Mesangial cell (primary cell): ENCODE measurements at places on chromosomes 11 and 22. TPM values are rescaled to one million over a fixed set of nuclear protein-coding genes. Genes with fewer than 3 reads are reported as not detected.

The ACR gene
- total RNA-seq: not detected in 2 replicates

The CRYBA4 gene
- not detected in 2 replicates for total RNA-seq

The DEFB131B gene
- not detected in 2 replicates for total RNA-seq

The OR56A1 gene
- total RNA-seq: not detected in 2 replicates

The MS4A4E gene
- not detected in 2 replicates for total RNA-seq

The BTBD18 gene
- total RNA-seq: not detected in 2 replicates

The OR4D5 gene
- total RNA-seq: not detected in 2 replicates

The C11orf16 gene
- not detected in 2 replicates for total RNA-seq

The FXYD2 gene
- 57.8 and 248 TPM in 2 replicates for total RNA-seq

The C11orf97 gene
- total RNA-seq: not detected in 2 replicates

The CABP7 gene
- under 0.01 TPM in 1 of 2 replicates, not detected in the other for total RNA-seq

The CKAP5 gene
- 26.6 and 78.7 TPM in 2 replicates for total RNA-seq

The A4GALT gene
- 20.0 and 53.4 TPM in 2 replicates for total RNA-seq

The C22orf31 gene
- total RNA-seq: not detected in 2 replicates

The PIWIL4 gene
- 0.16 and 1.6 TPM in 2 replicates for total RNA-seq

The NFAM1 gene
- under 0.01 TPM in 1 of 2 replicates, not detected in the other for total RNA-seq

The NXPE4 gene
- total RNA-seq: not detected in 2 replicates

The LRRC74B gene
- total RNA-seq: not detected in 2 replicates

The SCGB1C1 gene
- total RNA-seq: 1.9 TPM in 1 of 2 replicates, not detected in the other

The SLC35F2 gene
- 29.9 and 50.4 TPM in 2 replicates for total RNA-seq

The SLC22A25 gene
- total RNA-seq: not detected in 2 replicates

The WBP2NL gene
- total RNA-seq: 0.38 TPM in 1 of 2 replicates, not detected in the other

The SMDT1 gene
- total RNA-seq: 2.0 and 3.7 TPM in 2 replicates

The USH1C gene
- total RNA-seq: 1.1 TPM in 1 of 2 replicates, not detected in the other
